ENCODE measurements at places on chromosomes 16 and 17. TPM values are rescaled to one million over a fixed set of nuclear protein-coding genes. Genes with fewer than 3 reads are reported as not detected.

The CYGB gene
- 1.1 TPM for total RNA-seq

The ASGR1 gene
- 7.3 TPM for total RNA-seq

The CRYM gene
- 7.8 TPM for total RNA-seq

The CLEC19A gene
- total RNA-seq: not detected

The SMPD3 gene
- 0.54 TPM for total RNA-seq

The CES5A gene
- total RNA-seq: not detected

The TMIGD1 gene
- total RNA-seq: not detected

The EVPLL gene
- not detected for total RNA-seq
